A673 (cell line): ENCODE measurements at places on chromosomes 5 and 9.

- H3K27me3 ChIP-seq, result no peaks in the 10 kb centered on the region
- H3K36me3 ChIP-seq, result no peaks in the 10 kb centered on the region
- no peak overlapping the region for H3K4me3 ChIP-seq
- H3K27ac ChIP-seq, result no peak overlapping the region
Observed at GRCh38 chr9:78714576-78714975, 417.7 kb downstream of the PSAT1 start.

DNA sequence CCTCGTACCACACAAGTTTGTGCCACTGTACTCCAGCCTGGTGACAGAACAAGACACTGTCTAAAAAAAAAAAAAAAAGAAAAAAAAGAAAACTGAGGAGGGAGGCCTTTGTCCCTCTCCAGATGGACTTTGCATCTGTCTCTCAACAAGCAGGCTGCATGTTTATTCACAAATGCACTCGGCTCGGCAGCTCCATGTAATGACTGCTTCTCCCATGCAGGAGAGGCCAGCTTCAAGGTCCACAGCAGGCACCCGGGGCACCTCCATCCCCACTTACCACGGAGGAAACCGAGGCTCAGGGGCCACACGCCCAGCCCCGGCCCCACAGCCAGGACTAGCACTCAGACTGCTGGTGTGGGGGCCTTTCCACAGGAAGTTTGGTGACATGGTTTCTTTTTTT lies 13.1 kb upstream of the NCS1 start:
- H3K4me3 ChIP-seq, result no peak overlapping the region
- H3K27ac ChIP-seq, result no peak overlapping the region

- DNase-seq, result no peak
- no peak overlapping the region for H3K4me3 ChIP-seq
- no peak overlapping the region for H3K27ac ChIP-seq
- peaks cover 26% of the 10 kb centered on the region for H3K27me3 ChIP-seq
- H3K4me1 ChIP-seq, result no peaks in the 10 kb centered on the region
Observed at GRCh38 chr5:168702511-168702910, 123.3 kb upstream of the PANK3 start.

- H3K4me1 ChIP-seq, result peaks cover 51% of the 10 kb centered on the region
- H3K27me3 ChIP-seq, result no peaks in the 10 kb centered on the region
- H3K27ac ChIP-seq, result peak overlapping the region; percentile 93
Observed at GRCh38 chr5:177495243-177496060, 2.0 kb downstream of the PDLIM7 start.

DNA sequence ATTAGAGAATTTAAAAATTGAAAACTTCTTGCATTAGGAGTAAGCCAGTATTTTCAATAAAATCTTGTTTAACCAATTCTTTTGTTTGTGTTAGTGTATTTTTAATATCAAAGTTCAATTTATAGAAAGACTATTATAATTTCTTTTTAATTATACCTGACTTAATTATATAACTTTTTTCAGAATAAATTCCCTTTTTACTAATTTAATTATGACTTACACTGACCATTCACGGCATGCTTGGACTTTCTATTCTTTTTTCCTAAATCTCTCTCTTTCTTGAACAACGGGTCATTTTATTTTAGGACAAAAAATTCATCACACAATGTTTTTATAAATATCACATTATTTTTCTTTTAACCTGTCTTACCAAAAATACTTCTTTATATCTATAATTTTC lies 555.3 kb upstream of the PTGER4 start:
- H3K4me1 ChIP-seq, result no peaks in the 10 kb centered on the region
- DNase-seq, result peak; percentile 17
- H3K36me3 ChIP-seq, result no peaks in the 10 kb centered on the region
- no peaks in the 10 kb centered on the region for H3K27me3 ChIP-seq
- H3K27ac ChIP-seq, result no peak overlapping the region
- H3K4me3 ChIP-seq, result no peak overlapping the region

GRCh38 chr5:173919443-173919842 lies 31.3 kb downstream of the CPEB4 start:
- no peaks in the 10 kb centered on the region for H3K27me3 ChIP-seq
- no peaks in the 10 kb centered on the region for H3K36me3 ChIP-seq
- no peak for DNase-seq

DNA sequence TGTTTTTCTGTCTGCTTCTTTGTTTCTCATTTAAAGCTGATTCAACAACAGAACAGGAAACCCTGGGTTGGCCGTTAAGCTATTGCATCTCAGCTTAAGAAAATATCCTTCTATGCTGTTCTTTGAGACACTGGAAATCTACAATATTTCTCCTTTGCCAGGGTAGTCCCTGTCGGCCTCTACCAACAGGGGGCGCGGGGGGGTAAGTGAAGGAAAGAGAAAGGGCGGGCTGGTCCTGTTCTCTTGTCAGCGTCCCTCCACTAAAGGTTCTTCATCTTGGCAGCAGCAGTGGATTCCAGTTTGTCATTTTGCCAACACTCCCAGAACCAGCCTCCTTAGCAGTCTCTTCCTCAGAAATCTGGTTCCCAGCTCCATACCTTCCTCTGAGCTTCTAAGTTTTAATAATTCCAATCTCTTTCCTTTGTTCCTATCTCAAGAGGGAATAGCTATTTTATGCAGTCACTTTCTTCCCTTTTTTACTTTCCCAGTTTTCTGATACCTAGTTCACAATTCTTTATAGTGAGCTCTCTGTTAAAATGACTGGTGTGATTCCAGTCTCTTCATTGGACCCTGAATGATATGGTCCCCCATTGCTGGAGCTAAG lies 222.3 kb downstream of the GLIS3 start:
- H3K4me1 ChIP-seq, result no peaks in the 10 kb centered on the region
- no peaks in the 10 kb centered on the region for H3K36me3 ChIP-seq
- H3K27ac ChIP-seq, result no peak overlapping the region
- no peaks in the 10 kb centered on the region for H3K27me3 ChIP-seq
- no peak overlapping the region for H3K4me3 ChIP-seq

DNA sequence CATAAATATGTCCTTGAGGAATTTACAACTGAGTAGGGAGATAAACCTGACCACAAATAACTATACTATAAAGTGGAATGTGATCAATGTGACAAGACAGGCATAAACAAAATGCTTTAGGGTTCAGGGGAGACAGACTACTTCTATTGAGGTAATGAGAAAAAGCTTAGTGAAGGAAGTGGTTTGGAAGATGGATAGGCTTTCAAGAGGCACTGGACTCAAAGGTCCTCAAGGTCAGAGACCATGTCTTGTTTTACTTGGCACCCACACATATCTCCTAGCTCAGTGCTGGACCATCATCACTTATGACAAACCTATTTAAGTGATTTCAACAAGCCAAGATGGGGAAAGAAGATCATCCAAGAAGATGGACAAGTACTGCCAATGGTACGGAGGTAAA lies 257.8 kb downstream of the BNC2 start:
- no peak overlapping the region for H3K27ac ChIP-seq
- H3K4me3 ChIP-seq, result no peak overlapping the region
- H3K36me3 ChIP-seq, result no peaks in the 10 kb centered on the region
- no peaks in the 10 kb centered on the region for H3K4me1 ChIP-seq

- DNase-seq, result no peak
- H3K27me3 ChIP-seq, result no peaks in the 10 kb centered on the region
Observed at GRCh38 chr5:151868451-151868850, 56.2 kb downstream of the GLRA1 start.

DNA sequence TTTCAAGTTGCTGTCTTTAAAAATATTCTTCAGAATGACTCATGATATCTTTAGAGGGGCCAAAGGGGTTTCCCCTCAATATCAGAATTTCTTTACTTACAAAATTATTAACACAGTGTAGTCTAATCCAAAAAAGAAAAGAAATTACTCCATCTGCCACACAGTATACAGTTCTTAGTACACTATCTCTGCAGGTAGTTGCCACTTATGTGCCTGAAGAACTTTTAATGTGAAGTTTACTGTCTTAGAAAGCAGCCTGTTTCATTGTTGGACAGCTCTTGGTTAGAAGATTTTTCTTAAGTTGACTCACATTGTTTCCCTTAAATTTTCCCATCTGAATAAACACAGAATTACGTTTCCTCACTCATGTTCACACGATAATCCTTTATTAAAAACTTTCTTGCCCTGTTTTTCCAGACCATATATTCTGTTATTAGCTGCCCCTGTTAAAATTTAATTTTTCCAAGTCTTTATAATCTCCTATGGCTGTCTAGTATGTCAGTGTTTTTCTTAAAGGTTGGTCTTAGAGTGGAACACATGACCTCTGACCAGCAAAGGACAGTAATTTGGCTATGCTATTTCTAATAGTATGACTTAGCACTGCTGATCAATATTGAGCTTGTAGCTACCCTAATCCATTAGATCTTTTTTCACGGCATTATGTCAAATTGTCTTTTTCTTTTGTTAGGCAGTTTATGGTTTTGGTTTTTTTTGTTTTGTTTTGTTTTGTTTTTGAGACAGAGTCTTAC lies 21.8 kb upstream of the FKTN start:
- no peak overlapping the region for H3K4me3 ChIP-seq
- H3K27me3 ChIP-seq, result no peaks in the 10 kb centered on the region
- H3K27ac ChIP-seq, result no peak overlapping the region
- no peak for DNase-seq
- peaks cover 6% of the 10 kb centered on the region for H3K4me1 ChIP-seq
- H3K36me3 ChIP-seq, result peaks cover 8% of the 10 kb centered on the region

DNA sequence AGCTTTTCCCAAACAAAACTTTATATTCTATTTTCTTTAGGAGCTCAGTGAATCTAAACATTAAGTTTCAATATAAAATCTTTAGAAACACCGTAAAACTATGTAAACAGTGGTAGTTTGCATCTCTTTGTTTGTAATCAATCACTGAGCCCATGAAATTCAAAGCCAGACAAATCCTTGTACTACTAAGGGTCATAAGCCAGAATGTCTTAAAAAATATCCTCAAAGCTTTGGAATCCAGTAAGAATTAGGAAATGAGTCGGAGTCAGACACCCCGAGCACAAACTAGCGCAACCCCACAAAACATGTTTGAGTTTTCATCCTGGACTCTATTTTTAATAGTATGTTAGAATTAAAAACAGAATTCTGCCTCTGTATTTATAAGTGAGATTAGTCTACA lies 153.8 kb downstream of the HSPA4 start:
- peaks cover 24% of the 10 kb centered on the region for H3K27me3 ChIP-seq
- DNase-seq, result no peak
- H3K4me1 ChIP-seq, result no peaks in the 10 kb centered on the region
- no peak overlapping the region for H3K4me3 ChIP-seq

GRCh38 chr9:6525326-6526045 lies 112.5 kb downstream of the UHRF2 start:
- no peaks in the 10 kb centered on the region for H3K36me3 ChIP-seq
- H3K27me3 ChIP-seq, result no peaks in the 10 kb centered on the region
- no peaks in the 10 kb centered on the region for H3K4me1 ChIP-seq
- no peak overlapping the region for H3K4me3 ChIP-seq
- no peak overlapping the region for H3K27ac ChIP-seq
- DNase-seq, result no peak

DNA sequence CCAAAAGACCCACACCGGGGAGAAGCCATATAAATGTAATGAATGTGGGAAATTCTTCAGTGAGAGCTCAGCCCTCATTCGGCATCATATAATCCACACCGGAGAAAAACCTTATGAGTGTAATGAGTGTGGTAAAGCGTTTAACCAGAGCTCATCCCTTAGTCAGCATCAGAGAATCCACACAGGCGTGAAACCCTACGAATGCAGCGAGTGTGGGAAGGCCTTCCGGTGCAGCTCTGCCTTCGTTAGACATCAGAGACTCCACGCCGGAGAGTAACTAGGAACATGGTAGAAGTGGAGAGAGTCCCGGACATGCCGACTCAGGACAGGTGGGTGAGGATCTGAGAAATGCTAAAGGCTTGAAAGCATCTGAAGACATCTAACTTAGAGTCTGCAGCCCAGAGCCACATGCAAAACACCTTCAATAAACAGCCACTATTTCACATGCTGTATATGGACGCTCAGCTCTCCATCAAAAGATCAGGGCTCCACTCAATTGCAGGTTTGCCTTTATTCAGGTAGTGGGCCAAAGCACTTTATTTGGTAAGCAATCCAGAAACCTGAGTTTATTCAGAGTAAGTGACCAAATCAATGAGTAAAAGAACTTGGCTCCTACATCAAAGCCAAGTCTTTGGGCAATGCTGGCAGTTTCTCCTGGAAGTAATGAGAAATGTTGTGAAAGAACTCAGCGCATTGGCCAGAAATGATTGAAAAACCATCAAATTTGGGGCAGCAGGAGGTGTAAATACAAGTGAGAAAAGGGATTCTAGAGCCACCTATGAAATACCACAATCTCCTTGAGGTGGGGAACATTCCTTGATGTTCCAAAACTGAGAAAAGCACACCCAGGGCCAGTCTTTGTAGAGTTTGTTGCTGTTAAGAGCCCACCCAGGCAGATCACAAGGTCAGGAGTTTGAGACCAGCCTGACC lies 6.0 kb downstream of the RPL12 start:
- H3K27ac ChIP-seq, result no peak overlapping the region
- peaks cover 84% of the 10 kb centered on the region for H3K36me3 ChIP-seq
- H3K4me3 ChIP-seq, result no peak overlapping the region
- DNase-seq, result no peak
- H3K27me3 ChIP-seq, result no peaks in the 10 kb centered on the region

DNA sequence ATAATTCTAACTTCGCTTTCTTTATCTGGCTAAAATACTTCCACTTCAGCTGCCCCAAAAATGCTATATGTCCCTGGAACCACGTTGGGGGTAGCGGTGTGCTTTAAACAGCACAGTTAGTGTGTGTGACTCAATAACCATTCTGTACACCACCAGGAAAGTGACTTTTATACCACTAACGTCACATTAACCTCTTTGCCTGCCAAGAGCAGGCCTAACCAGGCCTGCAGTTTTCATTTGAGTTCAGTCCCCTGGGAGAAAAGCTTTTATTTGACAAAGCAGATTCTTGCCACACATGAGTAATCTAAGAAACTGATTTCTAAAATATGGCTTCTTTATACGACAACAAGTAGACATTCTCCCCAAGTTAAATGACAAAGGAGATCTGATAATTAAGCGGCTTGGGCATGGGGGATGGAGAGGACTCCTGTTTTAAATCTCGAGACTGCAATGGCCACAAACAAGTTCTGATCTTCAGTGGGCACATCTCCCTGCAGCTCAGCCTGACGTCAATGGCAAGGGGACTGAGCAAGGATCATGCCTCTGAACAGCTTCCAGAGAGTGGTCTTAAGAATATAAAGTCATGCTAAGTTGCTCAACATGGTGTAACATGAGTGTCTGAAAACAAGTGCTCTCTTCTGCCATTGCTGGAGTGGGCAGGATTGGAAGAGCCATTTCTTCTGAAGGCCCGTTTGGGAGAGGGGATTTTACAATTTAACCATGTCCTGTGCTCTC lies 91.8 kb downstream of the GLIS3 start:
- no peaks in the 10 kb centered on the region for H3K36me3 ChIP-seq
- DNase-seq, result peak; percentile 59
- H3K4me3 ChIP-seq, result no peak overlapping the region
- H3K4me1 ChIP-seq, result no peaks in the 10 kb centered on the region
- no peak overlapping the region for H3K27ac ChIP-seq

- H3K4me3 ChIP-seq, result no peak overlapping the region
- DNase-seq, result no peak
- H3K27me3 ChIP-seq, result no peaks in the 10 kb centered on the region
Observed at GRCh38 chr5:131587541-131587940, 47.5 kb downstream of the RAPGEF6 start.
